HFF-Myc (cell line): ENCODE measurements at places on chromosomes 7 and 10.

DNA sequence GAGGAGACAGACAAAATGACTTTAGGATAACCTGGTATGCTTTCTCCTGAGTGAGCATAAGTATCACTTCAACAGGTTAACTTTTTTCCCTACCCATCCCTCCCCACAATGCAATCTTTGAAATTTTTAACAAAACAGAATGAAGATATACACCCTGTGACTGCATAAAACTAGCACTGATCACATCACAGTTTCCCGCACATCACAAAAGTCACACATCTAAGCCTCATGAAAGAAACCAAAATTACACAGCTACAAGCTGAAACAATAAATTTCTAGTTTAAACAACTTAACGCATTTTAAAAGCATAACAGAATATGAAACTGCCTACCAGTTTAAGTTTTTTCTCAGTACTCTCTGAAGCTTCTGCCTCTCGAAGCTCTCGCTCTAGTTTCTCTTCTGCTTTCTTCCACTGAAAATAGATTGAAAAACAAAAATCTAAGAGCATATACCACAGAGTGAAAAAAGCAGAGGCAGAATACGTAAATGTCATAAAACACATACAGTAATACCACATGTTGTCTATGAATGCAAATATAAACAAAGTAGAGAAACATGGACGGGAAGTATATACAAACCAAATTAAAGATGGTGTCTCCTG lies 18.1 kb downstream of the NOC3L start:
- DNase-seq, result no peak

DNA sequence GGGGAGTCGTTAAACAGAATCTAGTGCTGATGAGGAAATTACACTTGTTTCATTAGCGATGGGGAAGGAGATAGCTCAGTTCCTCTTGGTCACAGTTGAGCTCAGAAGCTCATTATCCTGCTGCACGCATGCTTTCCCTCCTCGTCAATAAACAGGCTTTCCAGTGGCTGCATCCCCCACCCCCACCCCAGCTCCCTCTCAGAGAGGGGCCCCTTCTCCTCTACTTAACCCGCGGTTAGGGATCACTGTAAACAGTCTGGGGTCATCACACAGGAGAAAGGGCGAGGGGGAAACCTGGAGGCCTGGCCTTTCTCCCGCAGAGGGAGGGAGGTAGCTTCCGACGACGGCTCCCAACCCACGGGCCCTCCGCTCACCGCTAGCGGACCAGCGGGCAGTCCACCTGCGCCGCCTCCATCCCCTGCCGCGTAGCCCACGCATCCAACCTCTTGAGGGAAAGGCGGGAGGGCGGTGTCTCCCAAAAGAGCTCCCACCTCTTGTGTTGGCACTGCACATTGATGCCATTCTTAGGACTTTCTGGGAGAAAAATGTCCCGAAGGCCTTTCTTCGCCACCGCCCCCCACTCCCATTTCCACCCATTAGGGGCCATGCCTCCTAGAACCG lies 80.8 kb downstream of the PAX2 start:
- DNase-seq, result no peak

- DNase-seq, result no peak
Measured at GRCh38 chr7:63096141-63096540, 902.5 kb upstream of the ZNF722 start.

DNA sequence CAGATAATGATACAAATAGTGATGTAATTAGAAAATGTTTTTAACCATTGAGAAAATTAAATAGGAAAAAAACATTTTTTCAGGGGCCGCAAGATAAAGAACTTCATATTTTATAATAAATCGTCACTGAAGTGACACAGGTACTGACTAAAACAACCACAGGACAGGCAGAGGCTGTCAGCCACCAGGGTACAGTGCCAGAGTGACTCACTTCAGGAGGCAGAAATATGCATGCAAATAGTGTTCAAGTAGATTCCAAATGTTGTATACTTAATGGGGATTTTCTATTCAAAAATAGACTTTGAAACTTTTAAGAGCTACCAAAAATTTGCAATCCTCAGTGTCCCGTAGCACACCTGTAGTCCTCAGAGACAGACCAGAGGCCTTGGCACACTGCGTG lies 68.6 kb downstream of the FRMPD2 start:
- no peak for DNase-seq

DNA sequence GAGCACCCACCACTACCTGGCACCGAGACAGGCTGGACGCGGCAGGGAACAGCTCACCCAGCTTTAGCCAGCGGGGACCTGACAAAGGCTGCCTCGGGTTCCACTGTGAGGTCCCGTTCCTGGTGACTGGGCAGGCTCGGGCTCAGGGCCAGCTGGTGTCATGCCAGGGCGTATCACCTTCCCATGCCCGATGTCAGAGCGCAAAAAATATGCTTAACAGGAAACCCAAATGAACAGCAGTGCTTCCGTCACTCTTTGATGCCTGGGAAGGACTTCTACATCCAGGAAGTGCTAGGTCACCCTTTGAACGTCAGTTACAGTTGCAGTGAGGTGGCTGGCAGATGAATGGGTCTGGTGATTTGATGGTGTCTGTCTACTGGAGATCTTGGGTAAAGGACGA lies 106.0 kb downstream of the ADARB2 start:
- no peak for DNase-seq

DNA sequence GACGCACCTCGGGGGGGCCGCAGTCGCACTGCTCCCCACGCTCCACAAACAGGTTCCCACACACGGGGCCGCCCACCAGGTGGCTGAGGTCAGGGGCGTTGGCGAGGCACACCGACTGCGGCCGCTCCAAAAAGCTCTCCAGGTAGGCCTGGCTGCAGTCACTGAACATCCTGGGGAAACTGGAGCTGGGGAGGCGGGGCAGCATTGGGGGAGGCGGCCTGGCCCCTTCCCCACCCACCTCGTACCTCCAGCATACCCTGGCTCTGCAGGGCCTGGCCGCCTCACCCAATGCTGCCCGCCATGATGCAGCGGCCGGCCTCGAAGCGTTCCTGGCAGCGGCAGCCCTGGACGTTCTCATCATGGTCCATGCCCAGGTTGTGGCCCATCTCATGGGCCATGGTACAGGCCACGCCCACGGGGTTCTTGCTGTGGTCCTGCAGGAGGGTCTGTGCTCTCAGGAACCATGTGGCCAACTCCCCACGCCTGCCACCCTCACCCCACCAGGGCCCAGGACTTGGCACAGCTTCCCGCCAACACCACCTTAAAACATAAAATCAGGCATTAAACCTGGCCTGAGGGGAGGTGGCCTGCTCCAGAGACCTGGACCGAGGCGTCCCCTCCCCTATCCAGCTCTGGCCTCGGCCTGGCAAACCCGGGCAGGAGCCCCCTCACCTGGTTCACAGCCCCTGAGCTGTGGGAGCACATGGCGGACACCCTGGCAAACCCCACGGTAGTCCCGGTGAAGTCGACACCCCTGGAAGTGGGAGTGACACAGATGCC lies 5.0 kb downstream of the ADAM8 start:
- DNase-seq, result no peak

- no peak for DNase-seq
Measured at GRCh38 chr10:122725768-122726167, 26.1 kb upstream of the C10orf120 start.
